NCI-H187 treated with DMSO at 0.1 percent for 48 hours (cell line): ENCODE measurements at places on chromosomes 12 and 14.

GRCh38 chr14:38001501-38001900, 206.2 kb upstream of the SSTR1 start:
- no peak for DNase-seq

DNA sequence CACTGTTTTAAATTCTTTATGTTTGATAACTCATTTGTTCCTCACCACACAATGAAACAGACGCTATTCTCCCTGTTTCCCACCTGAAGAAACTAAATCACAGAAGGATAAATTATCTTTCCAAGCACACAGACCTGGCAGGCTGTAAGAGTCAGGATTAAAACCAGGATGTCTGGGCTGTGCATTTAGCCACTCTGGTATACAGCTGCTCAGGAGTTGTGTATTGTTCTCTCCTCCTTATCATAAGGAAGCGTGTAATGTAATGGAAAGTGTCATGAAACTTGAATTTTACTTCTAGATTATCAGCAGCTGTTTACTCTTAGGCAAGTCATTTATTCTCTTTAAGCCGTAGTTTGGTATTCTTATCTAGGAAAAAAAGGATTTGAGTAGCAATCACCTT, 154.8 kb upstream of the LRIG3 start:
- DNase-seq: no peak

GRCh38 chr14:61598980-61599379, 96.3 kb upstream of the HIF1A start:
- no peak for DNase-seq

GRCh38 chr14:23647619-23648018, 11.5 kb downstream of the DHRS2 start:
- no peak for DNase-seq

- DNase-seq: no peak
Observed at GRCh38 chr12:64385468-64385867, 5.1 kb downstream of the C12orf56 start.

DNA sequence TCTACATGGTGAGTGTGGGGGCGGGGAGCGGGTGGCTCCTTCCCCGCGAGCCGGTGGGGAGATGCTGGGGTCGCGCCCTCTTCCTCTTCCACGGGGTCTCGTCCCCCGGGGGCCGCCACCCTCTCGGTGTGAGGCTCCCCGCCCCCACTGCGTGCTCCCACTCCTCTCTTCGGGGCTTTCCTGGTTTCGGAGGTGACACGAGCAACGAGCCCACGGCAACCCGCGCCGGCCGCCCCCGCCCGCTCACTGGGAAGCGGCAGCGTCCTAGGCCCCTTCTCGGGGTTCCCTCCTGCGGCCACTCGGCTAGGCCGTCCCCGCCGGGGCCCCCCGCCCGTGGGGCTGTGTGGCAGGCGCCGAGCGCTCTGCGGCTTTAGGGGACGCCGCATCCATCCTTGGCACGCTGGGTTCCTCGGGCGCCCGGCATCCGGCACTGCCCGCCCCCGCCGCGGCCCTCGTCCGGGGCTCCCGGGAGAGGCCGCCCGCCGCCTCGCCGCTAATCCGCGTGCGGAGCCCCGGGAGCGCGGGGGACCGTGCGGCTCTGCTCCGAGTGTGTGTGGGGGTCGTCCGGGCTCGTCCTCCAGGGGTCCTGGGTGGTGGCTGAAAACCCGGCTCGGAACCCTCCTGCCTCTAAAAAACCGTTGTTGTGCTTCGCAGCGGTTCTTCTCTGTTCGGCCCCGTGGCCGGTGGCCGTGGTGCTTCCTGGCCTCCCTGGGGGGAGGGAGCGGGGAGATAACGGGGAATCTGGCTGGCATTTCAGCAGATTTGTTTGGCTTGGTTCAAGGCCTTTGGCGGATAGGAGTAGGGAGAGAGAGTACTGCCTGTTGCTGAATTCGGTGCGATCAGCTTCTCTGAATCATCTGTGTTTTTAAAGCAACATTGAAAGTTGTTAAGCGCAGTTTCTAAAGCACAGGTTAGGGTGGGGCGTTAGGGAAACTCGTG, 1.0 kb downstream of the PCNX1 start:
- no peak for DNase-seq

- no peak for DNase-seq
Observed at GRCh38 chr14:70832561-70833305, 23.4 kb upstream of the MAP3K9 start.

- no peak for DNase-seq
Observed at GRCh38 chr14:51304941-51305340, 64.9 kb downstream of the TMX1 start.

DNA sequence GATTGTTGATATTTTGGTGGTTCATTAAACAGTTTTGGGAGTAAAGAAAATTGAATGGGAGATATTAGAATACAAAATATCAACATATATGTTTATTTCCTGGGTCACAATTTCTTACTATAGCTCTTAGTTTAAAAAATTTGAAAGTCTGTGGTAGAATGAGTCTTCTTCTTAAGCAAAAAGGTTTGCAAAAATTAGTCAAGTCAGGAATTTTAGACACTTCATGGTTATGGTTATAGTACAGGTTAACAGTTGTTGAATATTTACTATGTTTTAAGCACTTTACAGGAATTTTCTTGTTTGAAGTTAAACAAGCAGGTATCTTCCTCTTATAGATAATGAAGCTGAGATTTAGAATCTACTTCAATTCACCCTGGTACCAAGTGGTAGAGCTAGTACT, 56.8 kb downstream of the USP15 start:
- DNase-seq: no peak

GRCh38 chr12:751192-751998, 984 bp upstream of the WNK1 start:
- DNase-seq: peak; percentile 77

- DNase-seq: no peak
Observed at GRCh38 chr12:124365726-124366430, 71.0 kb downstream of the RFLNA start.
